ENCODE measurements at places on chromosomes 7 and 10.
A peak's percentile ranks its signal among the peaks of the same experiment; 100 is the strongest.

- no peak for DNase-seq
These were observed 666.7 kb upstream of the NRP1 start for GRCh38 chr10:34001087-34001580.

DNA sequence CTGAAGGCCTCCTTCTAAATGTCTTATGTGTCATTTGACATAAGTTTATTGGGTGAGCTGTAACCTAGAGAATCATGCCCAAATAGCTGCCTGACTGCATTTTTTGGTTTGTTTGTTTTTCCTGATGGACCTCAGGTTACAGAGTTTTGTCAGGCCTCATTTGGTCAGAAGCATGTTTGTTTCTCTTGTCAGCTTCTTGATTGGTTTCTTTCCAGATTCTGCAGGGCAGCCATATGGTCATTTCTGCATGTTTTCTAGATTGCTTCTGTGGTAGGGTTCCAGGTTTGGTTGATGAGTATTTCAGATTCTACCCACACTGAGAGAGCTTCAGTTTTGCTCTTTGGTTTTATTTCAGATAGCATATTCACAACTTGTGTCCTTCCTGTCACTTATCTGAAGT, 28.0 kb downstream of the GLCCI1 start:
- no peak for DNase-seq

- peak; percentile 60 for DNase-seq
These were observed 150.1 kb downstream of the PLPP4 start for GRCh38 chr10:120607016-120607709.

DNA sequence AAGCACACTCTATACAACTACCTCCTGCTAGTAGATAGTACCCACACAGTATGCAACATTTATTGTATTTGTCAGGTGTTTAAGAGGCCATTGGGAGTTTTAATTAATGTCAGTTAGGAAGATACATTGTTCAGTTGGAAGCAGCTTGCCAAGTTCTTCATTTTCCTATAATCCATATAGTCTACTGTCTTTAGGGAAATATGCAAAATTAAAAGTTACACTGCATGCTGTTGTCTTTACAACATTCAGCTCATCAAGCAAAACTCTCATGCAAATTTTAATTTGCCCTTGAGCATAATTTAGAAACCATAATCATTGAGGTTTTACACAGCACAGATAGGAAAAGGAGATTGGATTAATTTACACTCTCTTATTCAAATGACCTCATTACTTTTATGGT, 17.4 kb downstream of the FOXP2 start:
- DNase-seq: no peak

- peak; percentile 48 for DNase-seq
These were observed at the start of gene PALD1 for GRCh38 chr10:70478191-70479164. Gene PALD1 (plus strand): TSS chr10:70478767. CDS start chr10:70525952, 47,185 bp downstream.

DNA sequence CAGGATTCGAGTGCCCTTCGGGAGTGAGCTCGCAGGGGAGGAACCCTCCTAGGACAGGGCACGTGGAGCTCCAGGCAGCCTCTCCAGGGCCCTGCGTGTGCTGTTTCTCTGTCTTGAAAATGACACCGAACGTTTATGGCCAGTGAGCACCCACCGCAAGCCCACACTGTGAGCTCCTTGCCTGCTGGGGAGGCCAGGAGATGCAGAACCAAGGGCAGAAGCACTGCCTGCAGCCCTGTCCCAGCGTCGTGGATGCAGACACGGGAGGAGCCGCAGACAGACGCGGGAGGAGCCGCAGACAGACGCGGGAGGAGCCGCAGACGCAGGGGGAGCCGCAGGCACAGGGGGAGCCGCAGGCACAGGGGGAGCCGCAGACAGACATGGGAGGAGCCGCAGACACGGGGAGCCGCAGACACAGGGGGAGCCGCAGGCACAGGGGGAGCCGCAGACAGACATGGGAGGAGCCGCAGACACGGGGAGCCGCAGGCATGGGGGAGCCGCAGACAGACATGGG, 314.4 kb downstream of the PTPRN2 start:
- DNase-seq: no peak

DNA sequence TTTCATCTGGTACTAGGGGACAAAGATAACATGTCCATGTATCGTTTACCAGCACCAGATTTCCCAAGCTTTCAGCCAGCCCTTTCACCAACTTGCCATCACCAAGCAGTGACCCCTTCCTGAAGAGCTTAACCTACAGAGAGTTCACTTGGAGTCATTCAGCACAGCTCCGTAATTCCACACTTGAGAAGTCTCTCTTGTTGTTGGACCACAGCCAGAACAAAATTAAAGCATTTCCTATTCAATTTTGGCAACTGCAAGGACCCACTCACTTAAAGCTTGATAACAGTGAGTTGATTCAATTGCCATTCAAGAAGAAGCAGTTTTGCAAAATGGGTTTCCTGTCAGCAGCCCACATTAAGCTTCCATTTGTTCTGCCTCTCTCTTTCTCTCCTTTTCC, 88.5 kb upstream of the LRRTM3 start:
- DNase-seq: peak; percentile 63
